ENCODE measurements at places on chromosomes 6 and 20.

GRCh38 chr20:46820682-46821081, 74.0 kb upstream of the EYA2 start:
- DNase-seq: no peak

DNA sequence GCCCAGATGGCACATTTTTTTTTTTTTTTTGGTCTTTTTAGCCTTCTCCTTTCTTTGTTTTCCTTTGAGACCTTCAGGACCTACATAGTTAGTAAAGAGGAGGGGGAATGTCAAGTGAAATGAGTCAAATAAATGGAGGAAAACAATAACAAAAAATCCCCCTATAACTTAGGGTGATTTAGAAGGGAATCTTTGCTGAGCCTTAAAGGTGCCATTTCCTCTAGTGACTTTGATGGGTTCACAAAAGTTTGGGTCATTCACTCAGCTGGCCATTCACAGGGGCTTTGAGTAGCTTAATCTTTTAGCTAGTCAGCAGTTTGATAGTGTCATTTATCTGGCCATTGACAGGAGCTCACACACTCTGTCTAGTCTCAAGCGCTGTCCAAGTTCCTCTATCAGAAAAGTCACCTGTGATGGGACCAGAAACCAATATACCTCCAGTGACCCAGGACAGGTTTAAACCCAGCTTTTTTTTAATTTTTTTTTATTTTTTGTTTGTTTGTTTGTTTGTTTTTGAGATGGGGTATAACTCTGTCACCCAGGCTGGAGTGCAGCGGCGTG, 275.1 kb upstream of the PRDM1 start:
- DNase-seq: no peak

DNA sequence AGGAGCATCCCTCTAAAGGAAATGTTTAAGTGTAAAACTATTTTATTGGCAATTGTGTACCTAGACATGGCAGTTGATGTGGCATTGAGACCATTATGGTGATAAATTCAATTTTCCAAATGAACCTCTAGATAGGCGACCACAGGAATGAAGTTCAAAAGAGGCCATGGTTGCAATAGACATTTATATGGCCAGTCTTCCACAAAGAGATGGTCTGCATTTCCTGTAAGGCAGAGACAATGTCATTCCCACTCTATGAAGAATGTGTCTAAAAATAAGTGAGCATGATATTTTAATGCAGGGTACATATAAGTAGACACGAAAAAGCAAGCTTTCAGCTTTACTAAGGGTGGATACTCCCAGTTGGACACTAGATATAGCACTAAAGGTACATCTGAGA, 40.9 kb downstream of the THEMIS start:
- DNase-seq: no peak

- no peak for DNase-seq
Observed at GRCh38 chr6:17881085-17881858, 106.2 kb downstream of the KIF13A start.

DNA sequence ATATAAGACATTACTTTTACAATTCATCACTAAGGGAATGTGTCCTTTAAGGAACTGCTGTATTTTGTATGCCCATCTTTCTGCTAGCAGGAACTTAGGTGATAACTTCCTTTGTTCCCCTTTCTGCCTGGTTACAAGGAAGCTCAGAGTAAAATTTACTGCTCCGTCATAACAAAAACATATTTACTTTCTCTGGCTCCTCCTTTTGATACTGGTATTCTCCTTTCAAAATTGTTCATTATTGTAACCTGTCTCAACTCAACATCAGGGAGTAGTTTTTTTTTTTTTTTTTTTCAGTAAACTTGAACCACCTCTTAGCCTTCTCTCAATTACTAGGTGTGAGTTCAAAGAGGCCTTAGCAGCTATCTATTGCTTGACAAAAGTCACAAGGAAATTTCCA, 37.1 kb downstream of the RIPOR2 start:
- no peak for DNase-seq

DNA sequence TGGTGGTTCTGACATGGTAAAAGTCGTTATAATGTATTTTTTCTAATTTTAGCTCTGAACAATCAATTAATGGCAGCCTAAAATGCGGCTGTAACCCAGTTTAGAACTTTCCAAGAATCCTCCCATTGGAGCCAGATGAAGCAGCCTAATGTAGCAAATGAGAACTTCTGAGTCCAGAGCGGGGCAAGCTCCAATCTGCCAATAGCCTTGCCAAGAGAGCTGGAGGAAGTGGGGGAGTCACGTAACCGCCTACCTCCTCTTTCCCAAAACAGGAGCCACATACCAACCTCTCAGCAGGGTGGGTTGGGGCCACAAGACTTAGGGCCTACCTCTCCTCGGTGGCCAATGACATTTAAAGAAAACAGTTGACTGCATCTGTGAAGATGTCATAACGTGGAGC, 230.6 kb downstream of the SOD2 start:
- DNase-seq: no peak

DNA sequence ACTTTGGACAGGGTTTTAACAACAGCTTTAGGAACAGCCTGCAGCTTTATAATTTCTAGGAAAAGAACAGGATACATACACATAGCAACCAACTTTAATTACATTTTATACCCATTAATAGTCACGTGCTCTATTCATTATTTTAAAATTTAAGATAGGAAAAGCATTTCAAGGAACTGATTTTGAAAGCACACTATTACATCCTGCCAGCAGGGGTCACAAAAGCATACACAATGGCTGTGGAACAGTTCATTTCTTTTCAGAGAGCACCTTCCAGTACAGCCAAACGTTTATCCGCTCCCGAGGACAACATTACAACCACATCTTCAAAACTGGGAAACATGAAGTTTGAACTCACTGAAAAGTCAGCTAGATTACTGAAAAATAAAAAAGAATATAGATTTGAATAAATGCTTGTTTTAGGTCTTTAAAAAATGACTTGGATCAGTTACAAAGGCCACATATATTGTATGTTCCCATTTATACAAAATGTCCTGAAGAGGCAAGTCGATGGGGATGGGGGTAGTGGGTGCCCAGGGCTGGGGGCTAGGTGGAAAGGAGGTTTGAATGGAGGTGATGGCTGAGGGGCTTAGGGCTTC, 104.6 kb upstream of the EXOC2 start:
- peak; percentile 69 for DNase-seq

DNA sequence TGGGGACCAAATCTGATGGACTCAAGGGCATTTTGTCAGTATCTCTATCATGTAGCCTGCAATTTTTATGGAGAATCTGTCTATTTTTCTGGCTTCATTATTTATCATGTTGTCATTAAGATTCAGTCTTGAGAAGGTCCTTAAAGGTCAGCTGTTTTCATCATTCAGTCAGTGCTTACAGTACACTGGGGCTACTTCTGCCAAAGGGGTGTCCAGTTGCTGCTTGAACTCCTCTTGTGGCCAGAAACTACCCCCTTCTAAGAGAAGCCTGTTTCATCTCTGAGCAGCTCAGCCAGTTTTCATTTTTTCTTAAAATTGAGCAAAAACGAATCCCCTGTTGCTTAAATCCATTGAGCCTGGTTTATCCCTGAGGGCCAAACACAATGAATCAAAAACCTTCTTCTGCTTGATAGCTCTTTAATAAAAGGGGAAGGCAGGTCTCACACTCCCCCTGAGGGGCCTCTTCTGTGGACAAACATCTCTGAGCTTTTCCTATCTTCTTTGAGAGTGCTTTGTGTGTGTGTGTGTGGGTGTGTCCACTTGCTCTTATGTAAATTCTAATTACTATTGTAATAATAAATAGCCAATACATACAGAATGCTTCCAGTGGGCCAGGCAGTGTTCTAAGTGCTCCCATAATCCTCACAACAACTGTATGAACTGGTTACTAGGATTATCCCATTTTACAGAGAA, 172.2 kb downstream of the PLCB1 start:
- DNase-seq: no peak
